Cerebellar cortex (tissue), 1 donor: ENCODE measurements at places on chromosomes 2 and 18.

GRCh38 chr18:13457327-13457726 is 238.8 kb downstream of the LDLRAD4 start:
- no peak for DNase-seq

DNA sequence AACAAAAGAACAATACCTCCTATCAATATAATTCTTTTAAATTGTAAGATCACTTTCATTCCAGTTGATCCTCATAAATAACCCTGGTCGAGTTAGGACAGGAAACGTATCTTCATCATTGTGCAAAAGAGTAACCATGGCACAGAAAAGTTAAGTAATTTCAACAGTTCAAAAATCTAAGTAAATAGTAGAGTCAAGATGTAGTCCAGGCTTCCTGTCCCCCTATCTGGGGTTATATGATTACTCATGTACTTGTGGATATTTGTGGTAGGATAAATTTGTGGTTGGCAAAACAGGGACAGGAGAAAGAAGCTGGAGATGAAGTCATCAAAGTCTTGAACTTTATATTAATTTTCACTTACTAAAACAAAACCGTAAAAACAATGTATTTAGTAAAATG is 772.6 kb downstream of the TSN start:
- DNase-seq = no peak

GRCh38 chr2:234198976-234199375 is 148.5 kb downstream of the SPP2 start:
- DNase-seq = no peak

GRCh38 chr2:184463102-184463865 is 135.0 kb upstream of the ZNF804A start:
- no peak for DNase-seq

- DNase-seq = no peak
Observed at GRCh38 chr2:239292531-239292930, 108.3 kb downstream of the HDAC4 start.

- no peak for DNase-seq
Observed at GRCh38 chr2:174623690-174624089, 26.1 kb upstream of the WIPF1 start.

DNA sequence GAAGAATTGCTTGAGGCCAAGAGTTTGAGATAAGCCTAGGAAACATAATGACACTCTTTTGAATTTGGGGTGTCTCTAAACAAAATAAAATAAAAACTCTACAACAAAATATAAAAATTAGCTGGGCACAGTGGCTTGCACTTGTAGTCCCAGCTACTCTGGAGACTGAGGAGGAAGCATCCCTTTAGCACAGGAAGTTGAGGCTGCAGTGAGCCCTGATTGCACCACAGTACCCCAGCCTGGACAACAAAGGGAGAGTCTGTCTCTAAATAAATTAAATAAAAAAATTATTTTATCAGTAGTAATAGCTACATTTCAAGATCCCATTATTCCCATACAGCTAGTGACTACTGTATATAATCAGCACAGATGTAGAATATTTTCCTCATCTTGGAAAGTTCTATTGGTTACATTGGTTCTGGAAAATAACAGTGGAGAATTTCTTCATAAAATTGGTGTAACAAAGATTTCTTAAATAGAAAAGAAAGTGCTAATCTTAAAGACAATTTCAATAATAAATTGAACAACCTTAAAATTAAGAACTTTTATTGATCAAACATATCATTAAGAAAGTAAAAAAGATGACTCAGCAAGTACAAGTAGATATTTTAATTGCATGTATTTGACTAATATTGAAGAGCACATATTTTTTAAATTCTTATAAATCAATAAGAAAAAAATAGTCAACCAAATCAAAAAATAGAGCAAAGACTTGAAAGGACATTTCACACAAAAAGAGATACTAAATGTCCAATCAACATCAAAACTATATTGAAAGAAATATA is 90.4 kb upstream of the KYNU start:
- DNase-seq = no peak

DNA sequence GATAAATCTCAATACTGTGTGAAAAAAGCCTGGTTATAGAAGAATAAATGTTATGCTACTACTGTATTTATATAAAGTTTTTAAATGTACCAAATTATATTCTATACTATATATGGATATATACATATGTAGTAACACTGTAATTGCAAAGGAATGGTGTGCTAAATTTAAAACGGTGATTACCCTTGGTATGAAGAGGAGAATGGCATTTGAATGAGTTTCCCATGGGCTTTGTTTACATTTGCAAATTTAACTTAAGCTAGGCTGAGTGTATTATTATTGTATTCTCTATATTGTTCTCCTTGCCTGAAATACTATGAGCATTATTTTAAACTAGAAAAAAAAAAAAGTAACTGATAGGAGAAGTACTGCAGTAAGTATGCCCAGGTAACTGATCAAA is 4.7 kb upstream of the SP3 start:
- no peak for DNase-seq

DNA sequence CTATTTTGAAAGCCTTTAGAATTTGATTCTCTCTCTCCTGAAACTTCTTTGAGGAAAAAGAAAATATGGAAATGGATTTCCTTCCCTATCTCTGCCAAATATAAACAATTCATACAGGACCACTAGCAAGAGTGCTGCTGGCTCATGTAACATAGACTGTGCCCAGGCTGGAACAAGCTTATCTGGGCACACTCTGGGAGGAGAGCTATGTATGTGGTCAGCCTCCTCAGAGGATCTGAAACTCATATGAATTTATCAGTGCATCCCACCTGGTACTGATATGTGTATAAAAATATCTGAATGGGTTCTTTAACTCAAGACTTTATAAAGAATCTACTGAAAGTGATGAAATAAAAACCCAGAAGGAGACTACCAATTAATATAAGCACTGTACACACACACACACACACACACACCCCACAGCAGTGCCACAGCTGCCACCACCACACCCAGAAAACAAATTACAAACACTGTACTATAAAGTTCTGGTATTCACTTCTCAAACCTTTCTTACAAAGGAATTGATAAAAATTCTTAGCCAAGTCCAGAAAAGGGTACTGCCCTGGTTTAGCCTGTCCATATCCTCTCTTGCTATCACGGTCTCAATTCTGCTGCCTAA is 115.6 kb downstream of the IRS1 start:
- DNase-seq = no peak

GRCh38 chr2:120764991-120765677 is 29.5 kb downstream of the GLI2 start:
- no peak for DNase-seq

DNA sequence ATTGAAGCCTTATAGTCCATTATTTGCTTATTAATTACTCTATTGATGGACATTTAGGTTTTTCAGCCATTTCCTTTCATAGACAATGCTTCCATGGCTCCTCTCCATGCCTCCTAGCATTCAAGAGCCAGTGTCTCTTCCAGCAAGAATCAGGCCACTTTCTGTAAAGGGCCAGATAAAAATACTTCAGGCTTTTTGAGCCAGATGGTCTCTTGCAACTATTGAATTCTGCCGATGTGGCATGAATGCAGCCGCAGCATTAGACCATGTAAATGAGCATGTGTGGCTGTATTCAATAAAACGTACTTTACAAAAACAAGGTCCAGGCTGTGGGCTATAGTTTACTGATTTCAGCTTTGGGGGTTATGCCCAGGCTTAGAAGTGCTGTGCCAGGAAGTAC is 38.5 kb downstream of the TRAF3IP1 start:
- no peak for DNase-seq

- no peak for DNase-seq
Observed at GRCh38 chr18:27921904-27922751, 254.8 kb downstream of the CDH2 start.

DNA sequence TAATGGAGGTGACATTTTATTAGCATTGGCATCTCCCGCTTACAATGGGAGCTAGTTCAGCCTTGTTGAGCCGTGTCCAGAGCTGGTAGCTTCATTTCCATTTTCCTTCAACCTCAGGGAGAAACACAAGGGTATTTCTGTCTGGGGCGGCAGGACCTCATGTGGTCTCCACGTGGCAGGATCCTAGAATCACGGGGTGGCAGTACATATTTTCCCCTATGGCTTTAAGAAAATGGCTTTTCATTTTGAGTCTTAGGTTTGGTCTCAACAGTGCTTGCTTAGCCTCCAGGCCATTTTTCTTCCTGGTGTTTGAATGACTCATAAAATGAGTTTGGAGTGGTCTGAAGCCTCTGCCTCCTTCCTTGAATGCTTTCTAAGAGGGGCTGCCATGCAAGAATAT is 20.3 kb downstream of the CABLES1 start:
- no peak for DNase-seq

GRCh38 chr18:52764316-52764715 is 424.3 kb downstream of the DCC start:
- no peak for DNase-seq

GRCh38 chr2:40386177-40386576 is 65.7 kb downstream of the SLC8A1 start:
- DNase-seq = no peak

GRCh38 chr18:4878480-4878879 is 318.6 kb downstream of the AKAIN1 start:
- peak; percentile 4 for DNase-seq

GRCh38 chr2:10469955-10470608 is 22.0 kb upstream of the ODC1 start:
- no peak for DNase-seq

DNA sequence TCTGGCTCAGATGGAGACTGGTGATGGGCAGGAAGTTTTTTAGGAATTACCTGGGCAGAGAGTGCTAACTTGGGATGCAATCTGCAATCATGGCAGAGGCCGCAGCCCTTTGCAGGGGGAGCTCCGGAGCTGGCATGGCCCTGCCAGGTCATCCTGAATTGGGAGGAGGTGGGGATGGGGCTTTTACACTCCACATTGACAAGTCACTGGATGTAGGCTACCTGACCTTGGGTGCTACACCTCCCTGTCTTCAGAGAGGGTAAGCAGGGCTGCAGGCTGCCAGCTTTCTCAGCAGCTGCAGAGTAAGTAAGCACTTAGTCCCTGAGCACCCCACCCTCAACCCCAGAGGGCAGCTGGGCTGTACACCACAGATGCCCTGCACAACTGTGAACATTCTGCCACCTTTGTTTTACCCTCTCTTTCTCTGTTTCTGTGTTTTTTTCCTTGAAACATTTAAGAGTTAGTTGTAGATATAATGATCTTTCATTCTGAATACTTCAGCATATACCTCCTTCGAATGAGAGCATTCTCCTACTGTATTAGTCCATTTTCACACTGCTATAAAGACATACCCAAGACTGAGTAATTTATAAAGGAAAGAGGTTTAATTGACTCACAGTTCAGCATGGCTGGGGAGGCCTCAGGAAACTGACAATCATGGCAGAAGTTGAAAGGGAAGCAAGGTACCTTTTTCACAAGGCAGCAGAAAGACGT is 6.8 kb upstream of the HS1BP3 start:
- DNase-seq = no peak

DNA sequence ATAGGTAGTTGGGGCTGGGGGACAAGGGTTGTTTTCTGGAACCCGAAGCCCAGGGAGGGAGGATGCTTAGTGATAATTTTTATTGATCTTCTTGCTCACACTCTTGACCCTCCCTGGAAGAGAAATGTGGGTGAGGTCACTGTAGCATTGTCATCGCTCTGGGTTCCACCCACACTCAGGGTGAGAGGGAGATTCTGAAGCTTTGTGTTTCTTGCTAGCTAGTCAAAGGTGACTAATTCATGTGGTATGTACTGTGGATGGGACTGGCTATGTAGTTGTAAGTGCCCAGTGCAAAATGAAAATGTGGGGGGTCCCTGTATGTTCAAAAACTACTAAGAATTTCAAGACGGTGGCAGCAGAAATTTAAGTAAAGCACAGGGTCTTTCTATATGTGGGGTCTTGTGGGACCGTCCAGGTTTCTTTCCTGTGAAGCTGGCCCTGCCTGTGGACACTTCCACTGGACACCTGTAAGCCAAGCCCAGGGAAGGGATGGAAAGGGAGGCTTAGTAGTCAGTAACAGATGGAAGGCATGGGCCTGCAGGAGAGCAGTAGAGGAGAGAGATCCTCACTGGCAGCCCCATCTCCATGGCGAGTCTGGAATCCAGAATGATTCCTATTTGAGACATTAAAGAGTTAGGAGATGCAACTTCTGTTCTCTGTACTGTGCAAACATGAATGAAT is 35.0 kb downstream of the TSN start:
- DNase-seq = no peak

GRCh38 chr2:218323526-218324472 is 31.5 kb upstream of the TMBIM1 start:
- DNase-seq = peak; percentile 64

- no peak for DNase-seq
Observed at GRCh38 chr18:73235491-73235890, 367.7 kb upstream of the NETO1 start.

GRCh38 chr18:45553723-45554388 is 61.4 kb upstream of the SLC14A2 start:
- no peak for DNase-seq

DNA sequence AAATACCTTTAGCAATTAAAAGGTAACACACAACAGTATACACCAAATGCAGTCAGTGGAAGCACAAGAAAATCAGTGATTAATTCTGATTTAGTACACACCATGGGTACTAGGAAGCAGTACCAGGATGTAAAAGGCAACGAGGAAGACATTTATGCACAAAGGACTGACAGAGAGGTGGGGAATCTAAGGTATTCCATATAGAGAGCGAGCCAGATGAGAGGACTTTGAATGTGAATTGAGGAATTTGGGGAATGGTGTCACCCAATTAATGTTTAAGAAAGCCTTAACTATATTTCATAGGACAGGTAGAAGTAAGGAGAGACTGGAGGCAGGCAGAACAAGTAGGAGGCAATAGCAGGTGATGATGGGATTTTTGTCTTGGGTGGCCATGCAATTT is 11.7 kb downstream of the CPS1 start:
- no peak for DNase-seq

- no peak for DNase-seq
Observed at GRCh38 chr2:224861266-224861665, 145.1 kb upstream of the CCDC195 start.

DNA sequence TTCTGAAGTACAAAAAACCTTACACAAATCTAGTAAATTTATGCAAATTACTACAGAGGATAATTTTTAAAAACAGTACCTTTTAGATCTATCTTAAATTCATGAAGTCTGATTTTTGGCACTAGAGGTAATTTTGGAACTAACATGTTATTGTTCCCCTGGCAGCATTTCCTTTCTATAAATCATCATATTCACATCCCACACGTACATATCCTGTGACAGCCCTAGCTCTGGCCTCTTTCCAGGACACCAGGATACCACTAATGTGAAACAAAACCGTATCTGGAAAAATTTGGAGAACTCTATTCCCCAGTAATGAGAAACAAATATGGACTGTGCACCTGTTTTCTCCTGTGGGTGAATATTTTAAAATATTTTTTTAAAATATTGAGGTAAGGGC is 14.0 kb upstream of the BIRC6 start:
- no peak for DNase-seq

- DNase-seq = no peak
Observed at GRCh38 chr18:76844742-76845477, 22.6 kb downstream of the ZNF236 start.

GRCh38 chr2:15983496-15983895 is 43.1 kb downstream of the MYCN start:
- DNase-seq = no peak

GRCh38 chr18:58572181-58572580 is 56.7 kb downstream of the ALPK2 start:
- no peak for DNase-seq
